Common myeloid progenitor, CD34-positive (primary cell): ENCODE measurements at places on chromosomes 7 and 10.
A peak's percentile ranks its signal among the peaks of the same experiment; 100 is the strongest.

- peak; percentile 73 for DNase-seq
- H3K4me3 ChIP-seq: peak overlapping the region; percentile 50
- H3K27ac ChIP-seq: no peak overlapping the region
- peaks cover 37% of the 10 kb centered on the region for H3K4me1 ChIP-seq
- peaks cover 5% of the 10 kb centered on the region for H3K36me3 ChIP-seq
These were observed 936 bp downstream of the IGF2BP3 start for GRCh38 chr7:23469150-23469960.

- no peaks in the 10 kb centered on the region for H3K36me3 ChIP-seq
- H3K27me3 ChIP-seq: no peaks in the 10 kb centered on the region
- no peak overlapping the region for H3K4me3 ChIP-seq
- no peaks in the 10 kb centered on the region for H3K4me1 ChIP-seq
- H3K27ac ChIP-seq: no peak overlapping the region
- DNase-seq: no peak
These were observed 14.4 kb downstream of the DENND2A start for GRCh38 chr7:140625908-140626868.

GRCh38 chr7:156473476-156474240, 166.9 kb upstream of the RNF32 start:
- peak; percentile 22 for DNase-seq
- no peaks in the 10 kb centered on the region for H3K27me3 ChIP-seq
- no peaks in the 10 kb centered on the region for H3K36me3 ChIP-seq
- H3K4me1 ChIP-seq: no peaks in the 10 kb centered on the region
- H3K27ac ChIP-seq: no peak overlapping the region
- no peak overlapping the region for H3K4me3 ChIP-seq

DNA sequence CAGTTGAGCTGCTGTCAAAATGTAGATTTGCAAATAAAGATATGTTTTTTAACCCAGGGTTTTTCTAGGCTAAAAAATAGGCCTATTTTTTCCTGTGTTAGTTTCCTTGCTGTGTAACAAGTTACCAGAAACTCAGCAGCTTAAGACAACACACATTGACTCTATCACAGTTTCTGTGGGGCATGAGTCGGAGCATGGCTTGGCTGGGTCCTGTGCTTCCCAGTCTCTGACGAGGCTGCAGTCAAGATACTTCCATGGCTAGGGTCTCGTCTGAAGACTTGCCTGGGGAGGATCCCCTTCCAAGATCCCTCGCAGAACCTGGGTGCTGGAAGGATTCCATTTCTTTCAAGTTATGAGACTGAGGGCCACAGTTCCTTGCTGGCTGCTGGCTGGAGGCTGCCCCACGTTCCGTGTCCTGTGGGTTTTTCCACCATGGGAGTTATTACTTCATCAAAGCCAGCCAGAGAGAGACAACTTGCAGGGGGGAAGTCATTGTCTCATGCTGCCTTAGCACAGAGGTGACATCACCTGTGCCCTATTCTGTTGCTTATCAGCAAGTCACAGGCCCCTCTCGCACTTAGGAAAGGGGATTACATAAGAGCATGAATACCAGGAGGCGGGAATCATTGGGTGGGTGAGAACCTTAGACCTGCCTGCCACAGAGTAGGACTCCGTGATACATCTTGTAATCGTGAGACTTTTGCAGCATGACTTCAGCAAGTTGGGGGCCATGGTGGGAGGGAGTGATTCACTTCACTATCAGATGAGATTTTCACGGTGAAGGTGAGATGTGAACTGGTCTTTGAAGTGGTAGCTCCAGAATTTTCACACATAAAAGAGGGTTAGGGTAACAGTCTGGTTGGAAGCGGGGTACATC, 77.9 kb downstream of the CCNY start:
- H3K4me3 ChIP-seq: no peak overlapping the region
- H3K27me3 ChIP-seq: no peaks in the 10 kb centered on the region
- H3K27ac ChIP-seq: peak overlapping the region; percentile 50
- DNase-seq: no peak
- H3K4me1 ChIP-seq: peaks cover 12% of the 10 kb centered on the region
- H3K36me3 ChIP-seq: no peaks in the 10 kb centered on the region

DNA sequence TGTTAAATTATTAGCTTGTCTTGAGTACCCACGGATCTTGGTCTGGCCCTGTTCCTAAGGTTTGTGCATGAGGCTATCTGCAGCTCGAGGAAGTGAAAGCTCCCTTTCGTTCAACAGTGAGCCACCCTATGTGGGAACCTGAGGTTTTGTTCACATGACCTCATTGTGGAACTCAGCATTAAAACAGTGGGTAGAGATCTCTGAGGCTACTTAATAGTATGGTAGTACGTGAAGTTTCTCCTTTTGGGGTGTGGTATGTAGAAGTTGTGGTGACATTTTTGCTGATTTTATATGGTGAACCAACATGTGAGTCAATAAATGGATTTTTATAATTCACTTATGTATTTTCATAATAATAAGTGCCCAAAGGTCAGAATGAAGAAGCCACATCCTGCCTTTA, 252.7 kb upstream of the FERD3L start:
- DNase-seq: no peak
- H3K27ac ChIP-seq: no peak overlapping the region
- peaks cover 7% of the 10 kb centered on the region for H3K4me1 ChIP-seq
- no peak overlapping the region for H3K4me3 ChIP-seq

- no peaks in the 10 kb centered on the region for H3K4me1 ChIP-seq
- no peak overlapping the region for H3K4me3 ChIP-seq
- H3K27me3 ChIP-seq: peaks cover 6% of the 10 kb centered on the region
- no peak overlapping the region for H3K27ac ChIP-seq
- no peaks in the 10 kb centered on the region for H3K36me3 ChIP-seq
These were observed 4.8 kb upstream of the CPXM2 start for GRCh38 chr10:123896246-123896927.

GRCh38 chr7:66443946-66444345, 184.7 kb upstream of the KCTD7 start:
- H3K27ac ChIP-seq: no peak overlapping the region
- H3K4me3 ChIP-seq: no peak overlapping the region
- H3K27me3 ChIP-seq: no peaks in the 10 kb centered on the region
- DNase-seq: no peak
- H3K36me3 ChIP-seq: no peaks in the 10 kb centered on the region

- H3K4me3 ChIP-seq: no peak overlapping the region
- no peaks in the 10 kb centered on the region for H3K27me3 ChIP-seq
- no peak for DNase-seq
- no peak overlapping the region for H3K27ac ChIP-seq
- no peaks in the 10 kb centered on the region for H3K36me3 ChIP-seq
- H3K4me1 ChIP-seq: no peaks in the 10 kb centered on the region
These were observed 98.6 kb downstream of the SLC16A9 start for GRCh38 chr10:59611048-59611447.

DNA sequence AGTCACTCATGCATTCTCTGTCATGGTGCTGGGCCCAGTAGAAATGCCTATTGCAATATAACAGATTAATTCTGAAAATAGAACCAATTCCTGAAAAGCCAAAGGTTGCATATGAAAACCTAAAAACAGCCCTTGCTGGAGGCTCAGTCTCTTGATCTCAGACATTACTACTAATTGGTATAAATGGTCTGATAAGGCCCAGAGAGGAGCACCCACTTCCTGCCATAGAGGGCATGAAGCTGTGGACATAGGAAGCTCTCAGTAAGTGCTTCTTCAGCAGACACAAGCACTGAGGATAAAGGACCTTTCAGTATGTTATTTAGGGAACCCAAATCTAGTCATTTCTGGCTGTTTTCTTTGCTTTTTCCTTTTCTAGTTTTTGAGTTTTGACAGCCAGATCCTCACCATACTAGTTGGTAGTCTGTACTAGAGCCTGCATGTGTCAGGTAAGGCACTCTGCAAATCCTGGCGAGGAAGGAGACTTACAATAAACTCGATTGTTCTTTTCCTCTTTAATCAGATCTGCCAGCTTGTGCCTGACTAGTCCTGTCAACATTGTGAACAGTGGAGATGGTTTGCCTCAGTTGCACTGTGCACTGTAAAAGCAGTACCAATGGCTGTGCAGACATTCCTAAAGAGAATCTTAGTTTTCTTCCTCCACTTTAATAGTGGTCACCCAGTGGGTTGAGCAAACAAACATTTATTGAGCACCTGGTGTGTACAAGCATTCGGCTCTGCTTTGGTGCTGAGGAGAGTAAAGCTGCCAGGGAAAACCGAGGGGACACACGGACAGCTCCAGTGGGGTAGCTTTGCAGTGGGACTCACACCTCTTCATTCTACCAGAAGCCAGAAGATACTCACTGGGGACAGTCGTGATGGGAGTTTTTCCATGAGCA, 140.9 kb downstream of the CHN2 start:
- DNase-seq: no peak
- no peaks in the 10 kb centered on the region for H3K27me3 ChIP-seq
- H3K36me3 ChIP-seq: no peaks in the 10 kb centered on the region
- no peak overlapping the region for H3K27ac ChIP-seq

DNA sequence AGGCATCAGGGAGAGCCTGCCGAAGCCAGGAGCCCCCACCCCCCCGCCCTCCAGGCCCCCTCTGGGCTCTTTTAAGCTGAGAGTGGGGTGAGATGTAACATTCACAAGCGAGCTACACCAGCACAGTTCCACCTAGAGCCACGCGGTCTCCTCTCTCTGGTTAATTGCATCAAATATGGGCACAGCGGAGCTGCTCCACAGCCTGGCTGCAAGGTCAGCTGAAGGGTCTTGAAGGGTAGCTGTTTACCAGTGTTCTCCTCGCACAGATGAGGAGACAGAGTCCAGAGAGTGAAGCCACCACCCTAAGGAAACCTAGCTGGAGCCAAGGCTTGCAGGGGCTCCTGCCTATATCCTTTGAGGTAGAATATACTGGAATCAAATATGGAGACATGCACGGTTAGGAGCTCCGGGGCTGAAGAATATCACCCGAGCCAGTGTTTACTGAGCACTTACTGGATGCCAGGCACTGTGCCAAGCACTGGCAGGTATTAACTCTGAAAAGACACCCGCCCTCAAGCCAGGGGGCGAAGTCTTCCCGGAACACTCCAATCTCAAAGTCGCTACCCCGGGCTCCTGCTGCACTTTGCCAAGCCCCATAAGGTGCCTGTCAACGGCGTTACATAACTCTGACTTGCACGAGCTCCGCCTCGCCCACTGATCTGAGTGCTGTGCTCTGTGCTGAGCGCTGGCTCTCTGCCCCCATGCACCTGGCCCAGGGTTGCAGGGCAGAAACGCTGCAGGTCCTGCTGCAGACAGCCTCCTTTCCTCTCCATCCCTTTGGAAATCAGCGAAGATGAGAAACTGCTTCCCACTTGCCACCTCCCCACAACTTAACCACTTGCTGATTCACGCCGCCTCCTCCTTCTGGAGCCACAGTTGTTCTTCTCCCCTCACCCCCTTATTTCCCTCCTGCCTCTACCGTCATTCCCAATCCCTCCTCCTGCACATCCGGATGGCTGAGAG, 5.4 kb downstream of the CHST15 start:
- no peak overlapping the region for H3K27ac ChIP-seq
- no peak overlapping the region for H3K4me3 ChIP-seq
- no peaks in the 10 kb centered on the region for H3K36me3 ChIP-seq
- peaks cover 4% of the 10 kb centered on the region for H3K27me3 ChIP-seq
- peaks cover 21% of the 10 kb centered on the region for H3K4me1 ChIP-seq

GRCh38 chr10:30701451-30702173, 72.1 kb upstream of the LYZL2 start:
- no peaks in the 10 kb centered on the region for H3K27me3 ChIP-seq
- H3K27ac ChIP-seq: peak overlapping the region; percentile 6
- peak overlapping the region; percentile 54 for H3K4me3 ChIP-seq
- H3K36me3 ChIP-seq: no peaks in the 10 kb centered on the region
